ENCODE measurements at places on chromosomes 5 and 9.
A peak's percentile ranks its signal among the peaks of the same experiment; 100 is the strongest.

DNA sequence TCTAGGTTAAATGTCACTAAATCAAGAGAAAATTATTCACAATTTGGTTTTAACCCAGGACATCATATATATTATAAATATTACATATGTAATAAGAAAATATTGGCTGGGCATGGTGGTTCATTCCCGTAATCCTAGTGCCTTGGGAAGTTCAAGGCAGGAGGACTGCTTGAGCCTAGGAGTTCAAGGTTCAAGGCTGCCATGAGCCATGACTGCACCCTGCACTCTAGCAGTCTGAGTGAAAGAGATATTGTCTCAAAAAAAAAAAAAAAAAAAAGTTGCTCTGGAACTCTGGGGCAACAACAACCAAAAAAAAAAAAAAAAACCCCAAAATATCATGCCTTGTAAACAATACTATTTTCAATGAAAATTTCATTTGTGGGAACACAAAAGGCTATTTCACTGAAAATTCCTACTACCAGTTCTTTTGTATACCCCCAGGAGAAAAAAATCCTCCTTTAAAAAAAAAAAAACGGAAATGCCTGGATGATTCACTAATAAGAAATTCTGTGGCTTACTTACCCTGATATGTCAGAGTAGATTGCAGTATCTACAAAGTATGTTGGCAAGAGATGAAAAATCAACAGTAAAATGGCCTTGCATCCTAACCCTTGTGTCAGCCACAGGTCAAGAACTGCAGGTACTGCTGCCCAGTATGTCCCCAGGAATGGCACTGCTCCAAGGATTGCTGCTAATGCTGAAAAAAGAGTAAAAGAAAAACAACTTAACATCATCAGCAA, 22.6 kb upstream of the CTNNAL1 start:
- DNase-seq, result peak; percentile 65

GRCh38 chr5:170522211-170523141, 18.7 kb downstream of the KCNIP1 start:
- no peak for DNase-seq

DNA sequence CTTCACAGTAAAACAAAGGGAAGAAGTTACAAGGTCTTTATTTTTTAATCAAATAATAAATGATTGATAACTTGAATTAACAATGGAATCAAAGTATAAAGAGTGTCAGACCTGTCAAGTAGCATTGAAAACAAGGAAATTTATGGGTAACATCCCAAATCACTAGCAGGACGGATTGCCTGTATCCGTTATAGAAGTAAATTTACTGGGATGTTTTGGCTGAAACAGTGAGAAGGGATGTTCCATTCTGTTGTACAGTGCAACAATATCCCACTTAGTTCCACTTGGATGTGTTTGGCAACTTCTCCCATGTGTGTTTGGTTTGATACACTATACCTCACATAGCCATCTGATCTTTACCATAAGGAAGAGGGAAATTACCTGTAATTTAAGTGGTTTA, 421.0 kb upstream of the CHD1 start:
- no peak for DNase-seq

DNA sequence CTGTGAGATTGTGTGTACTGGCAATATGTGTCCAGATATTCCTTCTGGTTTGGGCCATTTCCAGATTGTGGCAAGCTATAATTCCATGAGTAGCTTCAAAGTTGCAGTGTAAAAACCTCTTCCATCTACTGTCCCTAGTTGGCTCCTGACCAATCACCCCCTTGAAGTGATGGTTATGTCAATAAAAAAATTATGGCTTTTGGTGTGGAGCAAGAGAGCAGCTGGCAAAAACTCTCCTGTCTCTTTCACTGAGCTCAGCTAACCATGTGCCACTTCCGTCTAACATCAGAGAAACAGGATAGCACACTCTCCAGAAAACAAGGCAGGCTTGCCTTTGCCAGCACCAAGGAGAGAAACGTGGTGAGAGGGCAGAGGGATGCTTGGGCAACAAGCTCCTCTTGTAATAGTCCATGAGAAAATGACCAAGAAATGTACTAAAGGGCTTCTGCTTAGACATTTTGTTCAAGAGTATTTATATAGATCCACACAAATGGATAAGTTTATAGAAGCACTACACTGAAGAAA, 914.4 kb upstream of the SEMA6A start:
- DNase-seq, result no peak

GRCh38 chr9:117682955-117683710, 21.1 kb upstream of the TLR4 start:
- DNase-seq, result no peak

DNA sequence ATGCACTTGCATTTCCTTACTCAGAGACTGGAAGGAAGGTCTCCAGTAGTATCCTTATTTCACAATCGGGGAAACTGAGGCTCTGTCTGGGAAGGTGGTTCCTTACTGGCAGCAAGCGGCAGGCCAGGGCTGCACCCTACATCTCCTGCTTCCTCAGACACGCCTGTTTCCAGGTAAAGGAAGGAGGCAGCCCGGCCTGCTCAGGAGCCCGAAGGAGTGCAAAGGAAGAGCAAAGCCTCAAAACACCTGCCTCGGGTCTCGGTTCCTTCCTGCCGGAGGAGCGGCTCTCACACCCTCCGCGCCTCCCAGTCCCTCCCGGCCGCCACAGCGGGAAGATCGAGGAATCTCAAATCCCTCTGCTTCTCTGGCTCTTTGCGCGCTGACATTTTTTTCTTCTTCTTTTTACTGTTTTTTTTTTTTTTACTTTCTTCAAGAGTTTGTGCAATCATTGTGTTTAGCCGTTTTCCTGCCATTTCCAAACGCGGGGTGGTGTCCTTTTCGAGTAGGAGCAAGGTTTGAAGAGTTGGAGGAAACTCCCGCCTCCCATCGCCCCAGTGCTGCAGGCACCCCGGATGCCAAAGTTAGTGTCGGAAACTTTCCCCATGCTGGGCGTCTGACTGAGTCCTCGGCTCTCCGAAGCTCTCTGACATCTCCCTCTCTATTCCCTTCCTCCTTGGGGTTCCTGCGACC, 1.0 kb downstream of the GGTA1 start:
- DNase-seq, result peak; percentile 43

- DNase-seq, result no peak
Measured at GRCh38 chr9:134026581-134026980, 1.3 kb downstream of the BRD3OS start.

DNA sequence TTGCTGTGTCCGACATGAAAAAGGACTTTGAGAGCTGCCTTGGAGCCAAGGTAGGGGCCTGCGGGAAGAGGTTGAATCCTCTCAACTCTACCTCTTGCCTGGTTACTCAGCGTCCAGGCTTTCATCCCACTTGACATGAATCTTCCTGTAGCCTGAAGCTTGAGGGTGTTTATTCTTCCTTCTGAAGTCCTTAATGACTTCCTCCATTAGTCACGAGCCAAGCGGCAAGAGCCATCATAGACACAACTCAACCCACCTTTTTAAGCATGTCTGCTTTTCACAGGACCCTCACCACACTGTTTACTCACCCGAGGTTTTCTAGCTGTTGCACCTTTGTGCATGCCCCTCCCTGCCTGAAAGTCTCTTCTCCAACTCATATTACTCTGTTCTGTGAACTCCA, 40.2 kb downstream of the ACO1 start:
- DNase-seq, result no peak

GRCh38 chr5:143206196-143207053, 197.1 kb downstream of the NR3C1 start:
- no peak for DNase-seq

DNA sequence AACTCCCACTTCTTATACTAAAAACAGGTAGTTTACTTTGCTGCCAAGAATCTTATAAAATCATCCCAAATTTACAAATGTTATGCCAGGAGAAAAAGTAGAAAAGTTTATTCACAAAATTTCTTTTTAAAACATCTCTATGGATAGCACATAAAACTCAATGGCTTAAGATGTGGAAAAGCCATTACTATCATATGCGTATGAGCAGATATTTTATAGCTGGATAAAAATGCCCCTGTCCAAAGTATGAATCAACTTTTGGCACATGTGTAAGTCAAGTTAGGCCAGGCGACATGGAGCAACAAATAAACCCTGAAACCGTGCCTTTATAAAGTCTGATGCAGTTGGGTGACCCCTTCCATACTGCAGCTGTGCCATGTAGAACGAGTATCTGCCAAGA, 38.6 kb upstream of the FBP1 start:
- no peak for DNase-seq

DNA sequence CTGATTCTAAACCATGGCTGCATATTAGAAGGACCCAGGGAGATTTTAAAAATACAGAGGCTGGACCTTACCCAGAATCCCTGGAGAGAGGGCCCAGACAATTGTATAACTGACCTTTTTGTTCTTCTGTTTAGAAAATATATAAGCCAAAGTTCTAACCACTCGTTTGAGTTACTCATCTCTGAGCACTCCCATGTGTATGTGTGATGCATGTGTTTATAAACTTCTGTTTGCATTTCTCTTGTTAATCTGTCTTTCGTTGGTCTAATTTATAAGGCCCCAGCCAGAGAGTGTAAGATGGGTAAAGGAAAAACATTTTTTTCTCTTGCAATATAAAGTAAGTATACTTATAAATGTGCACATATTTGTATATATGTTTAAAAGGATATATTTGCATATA, 443.9 kb downstream of the ZNF608 start:
- DNase-seq, result no peak

- DNase-seq, result peak; percentile 23
Measured at GRCh38 chr9:76516350-76516749, 57.4 kb downstream of the GCNT1 start.
